ENCODE measurements at places on chromosomes 5 and 9.

DNA sequence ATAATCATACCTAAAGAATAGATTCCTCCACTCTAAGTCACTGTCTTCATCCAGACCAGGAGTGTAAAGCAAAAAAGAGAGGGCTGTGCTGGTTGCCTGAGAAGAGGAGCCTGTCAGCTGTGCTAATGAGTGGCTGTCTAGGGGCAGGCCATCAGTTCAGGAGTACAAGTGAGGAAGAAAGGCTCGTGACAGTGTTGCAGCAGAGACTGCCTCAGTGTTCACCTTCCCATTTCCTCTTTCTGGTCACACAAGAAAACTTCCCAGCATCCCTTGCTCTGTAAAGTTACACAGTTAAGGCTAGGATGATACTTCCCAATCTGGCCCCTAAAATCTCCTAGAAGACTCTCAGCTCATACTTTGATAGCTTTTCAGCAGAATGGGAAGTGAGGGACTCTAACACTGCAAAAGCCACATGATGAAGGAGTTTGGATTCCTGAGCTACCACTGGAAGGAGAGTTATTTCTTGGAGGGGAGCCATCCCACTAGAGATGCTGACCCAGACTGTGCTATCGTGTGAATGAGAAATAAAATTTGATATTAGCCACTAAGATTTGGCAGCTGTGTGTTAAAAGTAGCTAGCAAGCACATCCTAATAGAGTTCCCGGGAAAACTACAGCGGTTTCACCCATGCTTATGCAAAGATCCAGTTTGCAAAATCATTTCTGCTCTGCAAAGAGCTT is 67.1 kb downstream of the ADAMTS12 start:
- DNase-seq = no peak

DNA sequence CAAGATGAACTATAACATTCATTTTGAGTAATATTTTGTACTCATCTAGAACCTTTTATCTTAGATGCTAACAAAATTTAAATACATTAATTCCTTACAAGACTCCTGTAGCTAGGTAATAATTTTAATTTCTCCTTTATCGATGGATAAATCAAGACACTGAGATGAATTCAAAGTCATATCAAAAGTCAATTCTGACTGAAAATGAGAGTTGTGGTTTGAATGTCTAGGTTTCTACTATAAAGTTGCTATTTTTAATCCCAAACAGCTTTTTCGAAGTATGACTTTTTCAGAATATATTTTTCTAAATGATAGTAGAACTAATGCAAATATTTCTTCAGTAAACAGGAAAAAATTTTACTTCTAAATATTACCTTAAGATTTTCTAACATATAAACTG is 491.7 kb upstream of the FAM174A start:
- DNase-seq = no peak

- DNase-seq = no peak
Measured at GRCh38 chr9:133495327-133496293, 16.7 kb upstream of the SLC2A6 start.

- DNase-seq = no peak
Measured at GRCh38 chr9:124899845-124900244, 37.9 kb downstream of the ARPC5L start.

GRCh38 chr5:101515721-101516120 is 612.6 kb upstream of the ST8SIA4 start:
- no peak for DNase-seq

DNA sequence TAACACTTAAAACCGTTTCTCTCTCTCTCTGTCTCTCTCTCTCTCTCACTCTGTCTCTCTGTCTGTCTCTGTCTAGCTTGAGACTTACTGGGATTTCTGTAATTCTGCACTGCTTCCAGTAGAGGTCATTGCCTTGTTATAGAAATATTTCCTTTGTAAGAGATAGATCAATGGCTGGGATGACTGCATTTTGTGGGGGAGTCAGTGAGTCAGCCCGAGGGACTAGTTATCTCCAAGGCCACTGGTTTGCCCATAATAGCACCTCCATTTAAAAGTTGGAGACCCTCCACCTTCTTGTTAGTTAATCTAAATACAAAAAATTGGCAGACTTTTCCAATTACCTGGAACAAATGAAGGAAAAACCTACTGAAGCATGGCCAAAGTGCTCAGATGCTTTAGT is 547.2 kb downstream of the LRRC70 start:
- DNase-seq = no peak

DNA sequence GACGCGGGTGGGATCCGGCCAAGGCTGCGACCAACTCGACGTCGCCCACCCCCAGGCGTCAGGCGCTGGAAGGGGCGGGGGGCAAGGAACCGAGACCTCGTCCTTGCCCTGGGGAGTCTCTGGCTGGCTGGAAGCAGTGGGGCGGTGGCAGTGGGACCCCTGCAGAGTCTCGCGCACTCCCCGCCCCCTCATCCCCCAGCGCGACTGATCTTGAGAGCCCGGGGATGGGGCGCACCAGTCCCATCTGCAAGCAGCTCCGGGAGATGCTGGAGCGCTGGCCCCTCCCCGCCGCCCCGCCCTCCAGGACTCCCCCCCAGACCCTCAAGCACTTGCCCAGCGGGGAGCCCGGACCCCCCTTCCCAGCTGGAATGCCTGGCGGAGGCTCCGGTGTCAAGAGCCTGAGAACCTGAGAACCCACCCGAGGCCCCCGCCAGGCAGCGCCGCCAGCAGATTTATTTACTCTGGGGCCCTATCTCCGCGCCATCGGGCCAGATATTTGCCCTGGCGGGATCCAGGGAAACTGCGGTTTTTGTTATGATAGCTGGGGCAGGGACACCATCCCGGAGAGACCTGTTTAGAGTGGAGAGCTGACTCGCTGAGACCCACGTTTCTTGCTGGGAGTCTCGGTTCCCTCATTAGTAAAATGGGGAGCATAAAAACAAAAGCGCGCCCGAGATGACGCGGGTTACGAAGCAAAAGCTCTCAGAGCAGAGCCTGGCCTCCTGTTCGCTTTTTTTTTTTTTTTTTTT is 1.2 kb downstream of the PRRT1B start:
- DNase-seq = no peak

DNA sequence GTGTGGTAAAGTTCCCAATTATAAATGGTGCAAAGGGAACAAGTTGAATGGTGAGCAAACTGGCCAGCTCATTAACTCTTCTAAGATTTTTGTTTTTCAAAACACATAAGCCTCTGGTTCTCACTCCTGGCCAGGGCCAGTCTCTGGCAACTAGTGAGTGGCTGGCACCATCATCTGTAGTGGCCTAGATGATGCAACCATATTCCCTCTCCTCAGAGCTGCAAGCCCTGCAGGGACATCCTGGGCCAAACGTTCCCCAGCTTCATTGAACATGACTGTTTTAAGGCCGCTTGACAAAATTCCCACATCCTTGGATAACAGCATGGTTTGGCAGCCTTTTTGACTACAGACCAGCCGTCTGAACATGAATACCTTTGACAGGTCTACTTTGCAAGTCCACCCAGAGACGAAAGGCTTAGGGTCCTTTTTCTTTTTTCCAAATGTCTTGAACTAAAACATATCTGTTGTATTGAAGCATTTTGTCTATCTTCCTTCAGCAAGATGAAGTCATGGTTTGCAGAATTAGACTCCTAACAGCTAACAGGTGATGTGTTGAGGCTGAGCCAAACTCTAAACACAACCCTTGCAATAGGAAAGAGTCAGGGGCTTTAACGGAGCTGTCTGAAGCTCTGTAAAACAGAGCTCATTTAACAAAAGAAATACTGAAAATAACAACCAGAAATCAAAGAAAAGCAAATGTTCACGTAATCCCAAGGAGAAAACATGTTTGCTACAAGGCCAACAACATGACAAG is 23.8 kb downstream of the MACROH2A1 start:
- DNase-seq = no peak

DNA sequence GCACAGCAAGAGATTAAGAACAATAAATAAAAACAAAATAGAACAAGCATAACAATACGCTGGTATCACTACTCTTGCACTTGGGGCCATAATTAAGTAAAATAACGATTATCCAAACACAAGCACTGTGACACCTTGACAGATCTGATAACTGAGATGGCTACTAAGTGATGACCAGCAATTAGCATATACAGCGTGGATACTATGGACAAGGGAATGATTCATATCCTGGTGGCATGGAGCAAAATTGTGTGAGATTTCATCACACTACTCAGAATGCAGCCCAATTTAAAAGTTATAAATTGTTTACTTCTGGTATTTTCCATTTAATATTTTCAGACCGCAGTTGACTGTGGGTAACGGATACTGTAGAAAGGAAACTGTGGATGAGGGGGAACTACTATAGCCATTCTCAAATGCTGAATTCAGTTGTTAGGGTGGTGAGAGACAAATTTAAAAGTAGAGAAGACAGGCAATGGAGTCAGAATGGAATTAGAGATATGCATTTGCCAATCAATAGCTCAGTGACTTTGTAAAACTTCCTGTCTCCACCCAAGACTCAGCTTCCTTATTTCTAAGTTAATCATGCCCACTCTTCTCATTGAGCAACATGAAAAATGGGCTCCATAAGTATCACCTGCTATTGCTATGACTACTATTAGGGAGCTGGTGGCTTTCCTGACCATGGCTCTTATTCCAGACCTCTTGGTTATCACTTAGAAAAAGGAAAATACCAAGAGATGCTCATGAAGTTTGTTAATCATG is 300.8 kb downstream of the TRIM32 start:
- DNase-seq = no peak

GRCh38 chr5:146111409-146111808 is 6.0 kb upstream of the PLAC8L1 start:
- DNase-seq = no peak

DNA sequence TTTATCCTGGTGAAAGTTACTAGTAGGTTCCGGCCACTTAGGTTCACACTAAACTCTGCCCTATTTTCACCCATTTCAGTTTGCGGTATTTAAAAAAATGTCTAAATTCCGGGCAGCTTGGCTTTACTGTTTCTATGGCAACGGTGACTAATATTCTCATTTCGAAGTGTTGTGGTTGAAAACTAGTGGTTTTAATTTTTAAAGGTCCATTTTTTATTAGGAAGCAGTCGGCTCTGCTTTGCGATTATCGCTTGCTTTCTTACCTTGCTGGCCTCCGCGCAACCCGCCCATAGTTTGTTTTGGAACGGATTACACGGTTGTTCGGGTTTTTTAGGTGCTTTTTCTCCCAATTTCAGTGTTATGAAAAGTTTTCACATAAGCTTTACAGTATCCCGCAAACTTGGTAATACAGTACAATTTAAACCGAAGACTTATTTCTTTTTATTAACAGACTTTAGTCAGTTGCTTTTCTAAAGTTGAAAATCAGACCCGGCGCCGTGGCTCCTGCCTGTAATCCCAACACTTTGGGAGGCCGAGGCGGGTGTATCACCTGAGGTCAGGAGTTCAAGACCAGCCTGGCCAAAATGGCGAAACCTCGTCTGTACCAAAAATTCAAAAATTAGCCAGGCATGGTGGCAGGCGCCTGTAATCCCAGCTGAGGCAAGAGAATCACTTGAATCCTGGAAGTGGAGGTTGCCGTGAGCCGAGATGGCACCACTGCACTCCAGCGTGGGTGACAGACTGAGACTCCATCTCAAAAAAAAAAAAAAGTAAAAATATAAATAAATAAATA is 1.6 kb downstream of the KDM4C start:
- no peak for DNase-seq

GRCh38 chr9:91374939-91375338 is 13.2 kb upstream of the AUH start:
- DNase-seq = no peak

DNA sequence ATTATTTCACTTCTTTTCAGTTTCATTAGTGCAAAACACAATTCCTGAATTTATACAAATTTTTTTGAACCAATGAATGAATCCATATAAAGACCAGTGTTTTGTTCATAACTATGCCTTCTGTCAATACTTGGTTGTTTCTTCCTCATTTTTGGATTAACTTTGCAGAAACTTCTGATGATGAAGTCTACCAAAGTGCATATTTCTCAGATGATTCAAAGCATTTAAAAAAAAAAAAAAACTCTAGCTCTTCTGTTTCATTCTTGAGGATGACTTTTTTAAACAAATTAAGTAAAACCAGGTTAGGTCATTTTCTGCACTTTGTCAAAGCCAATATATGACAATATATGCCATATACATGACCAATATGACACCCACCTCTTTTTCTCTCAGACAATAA is 92.6 kb downstream of the CHSY3 start:
- no peak for DNase-seq

DNA sequence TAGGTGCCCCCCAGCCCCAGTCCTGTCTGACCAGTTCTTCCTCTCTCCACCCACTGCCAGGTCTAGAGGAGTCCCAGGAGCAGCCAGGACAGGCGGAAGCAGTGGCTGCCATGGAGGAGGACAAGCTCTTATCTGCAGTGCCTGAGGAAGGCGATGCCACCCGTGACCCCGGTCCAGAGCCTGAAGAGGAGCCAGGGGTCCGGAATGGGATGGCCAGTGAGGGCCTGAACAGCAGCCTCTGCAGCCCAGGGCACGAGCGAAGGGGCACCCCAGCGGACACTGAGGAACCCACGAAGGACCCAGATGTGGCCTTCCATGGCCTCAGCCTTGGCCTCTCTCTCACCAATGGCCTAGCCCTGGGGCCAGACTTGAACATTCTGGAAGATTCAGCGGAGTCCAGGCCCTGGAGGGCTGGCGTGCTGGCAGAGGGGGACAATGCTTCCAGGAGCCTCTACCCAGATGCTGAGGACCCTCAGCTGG is 13.8 kb downstream of the PSD2 start:
- no peak for DNase-seq

GRCh38 chr5:38922199-38922598 is 76.4 kb downstream of the OSMR start:
- no peak for DNase-seq

- DNase-seq = no peak
Measured at GRCh38 chr9:20872340-20872977, 159.0 kb downstream of the HACD4 start.

DNA sequence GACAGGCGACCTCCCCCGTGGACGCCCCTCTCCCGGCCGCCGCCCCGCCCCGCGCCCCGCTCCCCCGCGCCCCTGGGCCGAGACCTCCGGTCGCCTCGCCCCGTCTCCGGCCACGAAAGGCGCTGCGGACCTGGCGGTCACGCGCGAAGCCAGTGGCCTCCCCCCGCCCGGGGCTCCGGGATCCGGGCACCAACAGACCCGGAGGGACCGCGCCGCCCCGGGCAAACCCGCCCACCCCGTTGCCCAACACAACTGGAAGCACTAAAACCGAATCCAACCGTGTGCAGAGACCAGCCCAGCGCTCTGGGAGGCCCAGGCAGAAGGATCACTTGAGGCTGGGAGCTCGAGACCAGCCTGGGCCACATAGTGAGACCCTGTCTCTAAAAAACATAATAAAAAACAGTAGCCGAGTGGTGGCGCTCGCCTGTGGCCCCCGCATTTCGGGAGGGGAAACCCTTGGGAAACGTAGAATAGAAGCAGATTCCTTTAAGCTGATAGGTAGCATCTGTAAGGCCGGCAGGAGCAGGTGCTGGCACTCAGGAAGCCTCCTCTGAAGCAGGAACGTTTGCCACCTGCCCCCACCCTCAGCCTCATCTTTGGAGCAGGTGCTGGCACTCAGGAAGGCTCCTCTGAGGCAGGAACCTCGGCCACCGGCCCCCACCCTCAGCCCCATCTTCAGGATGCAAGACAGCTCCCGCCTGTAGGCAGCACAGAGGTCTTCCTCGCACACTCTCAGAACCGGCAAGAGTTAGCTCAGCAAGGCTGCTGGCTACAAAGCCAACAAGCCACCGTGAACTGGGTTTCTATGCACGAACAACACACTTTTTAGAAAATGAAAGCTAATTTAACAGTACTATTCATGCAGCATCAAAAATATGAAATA is 4.6 kb upstream of the SLC9A3 start:
- DNase-seq = no peak

- DNase-seq = no peak
Measured at GRCh38 chr9:95116808-95117204, 200.7 kb downstream of the FANCC start.

GRCh38 chr5:137935190-137935589 is 45.9 kb downstream of the PKD2L2 start:
- DNase-seq = no peak
